Suprapubic skin (tissue), 4 donors: ENCODE measurements at places on chromosomes 4 and X. TPM values are rescaled to one million over a fixed set of nuclear protein-coding genes. Genes with fewer than 3 reads are reported as not detected.

Gene SLC26A1
- total RNA-seq: not detected

Gene MGAT4D
- total RNA-seq: not detected

Gene WDR17
- total RNA-seq: 0.19 TPM

Gene TRIM61
- not detected for total RNA-seq

DNA sequence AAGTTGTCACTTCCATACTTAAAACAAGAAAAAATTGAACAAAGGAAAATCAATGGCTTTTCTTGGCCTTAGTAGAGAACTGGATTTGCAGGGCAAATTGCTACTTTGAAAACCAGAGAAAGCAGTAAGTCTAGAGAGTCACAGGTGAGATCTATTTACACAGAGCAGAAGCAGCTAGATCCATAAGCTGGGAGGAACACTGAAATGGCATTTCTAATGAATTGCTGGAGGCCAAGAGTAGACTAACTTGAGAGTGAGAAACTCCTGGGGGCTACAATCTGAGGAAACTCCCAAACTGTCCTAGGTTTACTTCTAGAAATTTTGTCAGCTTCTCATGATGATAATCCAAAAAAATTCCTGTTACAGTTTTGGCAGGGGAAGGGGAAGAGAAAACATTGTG, 133.3 kb downstream of the SPCS3 start:
- no peak for DNase-seq

DNA sequence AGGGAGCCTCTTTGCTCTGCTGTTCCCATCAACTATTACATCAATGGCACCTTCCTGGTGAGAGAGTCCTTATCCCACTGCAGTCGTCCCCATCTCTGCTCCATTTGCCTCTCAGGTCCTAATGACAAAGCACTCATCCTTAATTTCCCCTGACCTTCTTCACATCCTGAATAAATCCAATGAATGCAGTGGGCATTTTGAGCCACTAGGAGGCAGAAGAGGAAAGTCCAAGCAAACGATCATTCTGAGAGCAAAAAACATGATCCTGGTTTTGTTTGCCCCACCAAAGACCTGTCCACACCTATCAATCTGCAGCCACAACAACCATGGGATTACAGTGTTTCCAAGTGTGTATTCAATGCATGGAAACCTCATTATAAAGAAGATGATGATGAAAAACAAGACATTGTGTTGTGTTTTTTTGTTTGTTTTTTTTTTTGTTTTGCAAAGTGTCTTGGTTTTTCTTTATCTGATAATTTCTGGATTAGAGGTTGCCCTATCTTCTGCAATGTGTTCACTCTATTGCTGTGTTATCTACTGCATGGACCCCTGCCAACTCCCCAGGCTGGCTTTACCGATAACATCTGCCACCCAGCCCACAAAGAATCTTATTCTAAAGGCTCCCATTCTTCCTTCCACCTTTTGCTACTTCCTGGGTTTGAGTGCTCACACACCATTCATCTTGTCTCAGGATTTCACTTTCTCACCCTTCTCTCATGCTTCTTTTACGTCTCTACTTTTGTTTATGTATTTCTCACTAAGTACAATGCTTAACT, 207.2 kb downstream of the NLGN4X start:
- DNase-seq: no peak

- DNase-seq: no peak
Measured at GRCh38 chrX:153900831-153901752, 3.4 kb upstream of the AVPR2 start.

Gene MAGEC3
- not detected for total RNA-seq

Gene FLNA
- 374 TPM for total RNA-seq

DNA sequence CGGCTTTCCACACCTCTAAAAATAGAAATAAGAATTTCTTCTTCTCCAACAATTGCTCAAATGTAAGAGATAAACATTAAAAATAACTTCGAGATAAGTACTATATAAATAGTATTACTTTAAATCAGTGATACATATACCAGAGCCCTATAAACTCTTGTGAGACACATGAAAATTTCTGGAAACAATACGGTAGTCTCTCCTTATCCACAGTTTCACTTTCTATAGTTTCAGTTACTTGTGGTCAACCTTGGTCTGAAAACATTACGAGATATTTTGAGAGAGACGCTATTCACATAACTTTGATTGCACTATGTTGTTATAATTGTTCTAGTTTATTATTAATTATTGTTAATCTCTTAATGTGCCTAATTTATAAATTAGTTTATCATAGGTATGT, 101.5 kb upstream of the CXXC4 start:
- no peak for DNase-seq

- no peak for DNase-seq
Measured at GRCh38 chr4:13704035-13704434, 76.5 kb upstream of the BOD1L1 start.

Gene POU3F4
- not detected for total RNA-seq

- DNase-seq: no peak
Measured at GRCh38 chrX:13774696-13775095, 40.1 kb downstream of the OFD1 start.

Gene REELD1
- total RNA-seq: not detected

Gene RENBP
- 1.7 TPM for total RNA-seq

DNA sequence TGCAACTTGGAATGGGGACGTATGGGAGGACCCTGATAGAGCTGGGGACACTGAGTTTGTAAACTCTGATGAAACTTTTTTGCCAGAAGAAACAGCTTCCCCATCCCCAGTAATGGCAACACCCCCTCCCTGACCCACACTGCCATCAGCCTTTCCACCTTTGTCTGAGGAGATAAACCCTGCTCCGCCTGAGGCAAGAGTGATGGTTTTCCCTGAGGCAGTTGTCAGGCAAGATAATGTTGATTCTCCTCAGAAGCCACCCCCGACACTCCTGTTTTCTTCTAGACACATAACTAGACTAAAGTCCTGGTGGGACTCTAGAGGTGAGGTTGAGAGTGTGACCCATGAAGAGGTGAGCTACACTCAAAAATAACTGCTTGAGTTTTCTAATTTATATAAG, 71.9 kb upstream of the STK26 start:
- DNase-seq: no peak

Gene NDP
- total RNA-seq: 0.64 TPM

DNA sequence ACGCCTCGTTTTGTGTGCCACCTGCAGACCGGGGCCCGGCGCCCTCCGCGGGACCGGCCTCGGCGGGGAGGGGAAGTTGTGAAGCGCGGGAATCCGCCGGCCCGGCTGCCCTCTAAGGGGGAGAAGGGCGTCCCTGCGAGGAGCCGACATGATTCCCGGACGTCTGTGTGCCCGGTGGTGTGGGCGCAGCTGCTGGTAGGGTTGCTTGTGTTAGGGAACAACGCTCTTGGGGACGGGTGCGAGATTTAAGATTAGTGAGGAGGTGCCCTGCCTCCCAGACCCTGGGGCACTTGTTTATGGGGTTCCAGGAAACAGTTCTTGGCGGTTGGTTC, 627 bp downstream of the CDKN2AIP start:
- DNase-seq: peak; percentile 75

DNA sequence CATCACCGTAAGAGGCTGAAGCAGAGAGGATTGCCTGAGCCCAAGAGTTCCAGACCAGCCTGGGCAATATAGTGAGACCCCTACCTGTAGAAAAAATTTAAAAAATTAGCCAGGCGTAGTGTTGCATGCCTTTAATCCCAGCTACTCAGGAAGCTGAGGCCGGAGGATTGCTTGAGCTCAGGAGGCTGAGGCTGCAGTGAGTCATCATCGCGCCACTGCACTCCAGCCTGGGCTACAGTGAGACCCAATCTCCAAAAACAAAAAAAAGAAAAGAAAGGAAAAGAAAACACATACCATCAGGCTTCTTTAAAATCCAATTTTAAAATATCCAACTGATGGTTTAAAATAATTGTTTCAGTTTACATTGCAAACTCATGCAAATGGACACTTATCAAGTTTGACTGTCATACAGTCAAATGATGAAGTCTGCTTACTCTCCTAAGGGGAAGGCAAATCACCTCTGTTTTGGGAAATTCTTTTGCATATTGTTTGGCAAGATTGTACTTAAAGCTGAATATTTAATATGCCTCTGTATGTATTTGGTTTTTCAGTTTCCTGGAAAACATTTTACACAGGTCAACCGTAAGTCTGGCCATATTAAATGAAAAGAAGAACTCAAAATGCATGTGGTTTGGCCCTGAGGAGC, 23.7 kb upstream of the TENM3 start:
- DNase-seq: no peak

DNA sequence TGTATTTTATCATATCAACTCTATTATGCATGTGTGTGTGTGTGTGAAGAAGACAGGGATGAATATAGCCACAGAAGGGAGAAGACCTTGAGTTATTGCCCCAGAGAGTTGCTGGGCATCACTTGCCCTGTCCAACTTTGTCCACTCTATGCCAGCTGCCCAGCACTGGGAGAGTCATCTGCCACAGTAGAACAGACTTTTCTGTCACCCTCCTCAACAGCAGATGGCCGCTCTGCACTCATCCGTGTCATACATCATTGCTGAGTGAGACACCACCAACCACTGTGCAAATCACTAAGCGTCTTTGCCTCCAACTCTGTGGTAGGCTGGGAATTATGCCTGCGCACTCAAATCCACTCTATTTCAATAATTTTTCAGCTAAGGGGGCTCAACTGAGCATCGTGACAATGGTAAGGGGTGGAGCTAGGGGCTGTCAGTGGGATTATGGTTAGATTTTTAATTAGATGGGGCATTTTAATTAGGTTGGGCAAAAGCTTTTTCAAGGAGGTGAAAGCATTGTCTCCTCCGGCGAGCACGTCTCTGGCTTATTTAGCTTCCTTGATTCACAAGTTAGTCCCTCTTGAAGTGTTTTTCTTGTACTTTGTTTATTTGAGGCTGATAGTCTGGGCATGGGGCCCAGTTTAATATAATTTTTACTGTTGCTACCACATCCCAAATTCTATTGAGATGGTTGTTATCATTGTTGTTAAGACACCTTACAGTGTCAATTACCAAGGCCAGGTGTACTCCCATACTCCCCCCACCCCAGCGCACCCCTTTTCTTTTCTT, 100.1 kb upstream of the KLF3 start:
- DNase-seq: no peak

DNA sequence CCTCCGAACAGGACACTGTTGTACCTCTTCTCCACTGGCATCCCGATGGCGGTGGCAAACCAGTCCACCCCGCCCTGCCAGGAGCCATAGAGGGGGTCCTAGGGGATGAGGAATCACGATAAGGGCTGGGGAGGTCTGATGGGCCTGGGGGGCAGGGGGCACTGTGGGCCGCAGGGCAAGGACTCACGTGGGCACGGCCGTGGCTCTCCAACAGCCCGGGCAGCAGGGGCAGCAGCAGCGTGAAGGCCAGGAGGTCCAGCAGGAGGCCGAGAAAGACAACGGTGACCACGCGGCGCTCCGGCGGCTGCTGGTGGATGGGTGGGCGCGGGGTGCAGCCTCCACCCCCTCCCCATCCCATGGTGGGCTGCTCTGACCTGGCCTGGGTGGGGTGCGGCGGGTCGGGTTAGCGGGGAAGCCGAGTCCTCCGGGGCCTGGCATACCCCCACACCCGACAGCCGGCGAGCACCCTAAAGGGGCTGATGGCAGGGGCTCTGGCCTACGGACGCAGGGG, 29.6 kb downstream of the NOP14 start:
- DNase-seq: peak; percentile 83

DNA sequence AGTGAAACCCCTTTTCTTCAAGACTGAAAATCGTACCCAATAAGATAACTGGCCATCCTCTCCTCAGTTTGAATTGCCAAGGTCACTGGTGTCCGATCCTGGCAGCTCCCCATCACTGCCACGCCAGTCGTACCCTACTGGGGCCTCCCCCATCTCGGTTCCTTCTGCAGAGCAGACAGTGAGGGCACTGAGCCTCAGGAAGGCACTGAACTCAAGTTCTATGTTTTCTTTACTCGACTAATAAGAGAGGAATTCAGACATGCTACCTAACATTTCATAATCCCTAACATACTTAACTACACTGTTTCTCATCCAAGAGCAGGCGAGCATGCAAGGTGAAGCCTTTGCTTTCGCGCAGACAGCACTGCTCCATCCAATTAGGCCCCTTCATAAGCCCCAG, 23.4 kb downstream of the ZFYVE28 start:
- no peak for DNase-seq

Gene MAPK10
- total RNA-seq: 3.3 TPM

DNA sequence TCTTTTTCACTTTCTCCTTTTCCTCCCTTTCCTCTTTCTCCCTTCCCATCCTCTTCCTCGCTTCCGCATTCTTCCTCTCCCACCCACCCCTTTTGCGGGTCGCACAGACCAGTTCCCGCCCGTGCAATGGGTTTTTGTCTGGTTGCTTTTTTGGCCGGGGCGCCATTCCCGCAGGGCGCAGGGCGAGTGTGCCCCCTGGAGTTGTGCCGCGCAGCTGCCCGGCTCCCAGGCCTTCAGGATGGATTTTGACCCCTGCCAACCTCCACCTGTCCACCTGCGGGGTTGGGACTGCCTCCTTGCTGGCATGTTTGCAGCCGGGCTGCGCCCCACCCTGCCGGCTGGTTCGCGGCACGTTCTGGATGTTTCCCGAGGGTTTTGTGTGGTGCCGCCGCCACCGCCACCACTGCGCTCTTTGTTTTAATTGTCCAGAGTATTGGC, 578 bp upstream of the SEL1L3 start:
- no peak for DNase-seq

DNA sequence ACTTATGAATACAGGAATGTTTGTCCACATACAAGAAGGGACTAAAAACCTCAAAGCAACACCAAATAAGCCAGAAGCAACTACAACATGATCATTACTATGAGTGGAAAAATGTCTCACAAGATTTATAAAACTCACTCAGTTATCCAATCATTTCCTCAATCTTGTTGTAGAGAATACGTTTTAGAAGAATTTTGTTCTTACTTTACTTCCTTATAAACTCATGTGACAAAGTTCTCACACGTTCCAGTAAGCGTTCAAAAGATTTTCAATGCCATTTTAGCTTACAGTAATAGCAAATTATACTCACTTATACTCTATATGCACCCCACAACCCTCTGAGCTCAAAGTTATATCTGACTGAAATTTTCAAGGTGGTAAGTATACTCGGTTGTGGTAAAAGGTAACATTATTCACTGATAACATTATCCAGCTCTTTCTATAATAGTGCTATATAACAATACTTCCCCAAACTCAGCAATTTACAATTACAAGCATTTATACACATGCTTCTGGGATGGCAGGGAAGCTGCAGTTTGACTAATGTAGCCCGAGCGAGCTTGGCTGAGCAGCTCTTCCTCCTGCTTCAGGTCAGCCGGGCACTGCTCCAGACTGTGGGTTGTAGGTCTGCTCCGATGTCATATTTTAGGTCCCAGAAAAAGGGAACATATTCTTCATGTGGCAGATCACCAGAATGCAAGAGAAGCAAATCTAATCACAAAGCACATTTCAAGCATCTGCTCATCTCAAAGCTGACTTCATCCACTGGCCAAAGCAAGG, 226.3 kb downstream of the RCHY1 start:
- no peak for DNase-seq

Gene IL13RA1
- 25.3 TPM for total RNA-seq
